ENCODE measurements at places on chromosomes 13 and 19.
A peak's percentile ranks its signal among the peaks of the same experiment; 100 is the strongest.

GRCh38 chr13:67204764-67205163 lies 25.4 kb downstream of the PCDH9 start:
- no peak for DNase-seq

DNA sequence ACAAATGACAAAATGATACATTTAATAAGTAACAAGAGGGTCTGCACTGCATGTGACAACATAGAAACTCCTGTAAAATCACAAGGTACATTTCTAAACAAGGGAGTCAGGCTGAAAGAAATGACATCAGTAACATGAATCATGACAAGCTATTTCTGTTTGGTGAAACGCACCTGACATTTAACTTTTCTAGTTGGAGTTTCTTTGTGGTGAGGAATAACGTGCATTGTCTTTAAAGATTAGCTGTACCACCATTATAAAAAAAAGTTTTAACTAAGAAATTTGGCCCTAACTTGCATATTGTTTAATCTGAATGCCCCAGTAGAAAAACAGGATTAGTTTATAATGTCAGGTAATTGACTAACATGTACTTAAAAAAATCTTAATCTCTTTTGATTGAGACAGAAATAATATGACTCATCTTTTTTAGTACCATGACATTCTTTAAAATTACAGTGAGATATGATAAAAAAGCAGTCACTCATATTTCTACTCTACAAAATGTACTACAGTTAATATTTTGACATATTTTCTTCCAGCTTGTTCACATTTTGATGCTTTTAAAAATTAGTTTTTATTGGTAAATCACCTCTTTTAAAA lies 418.2 kb downstream of the KLF12 start:
- DNase-seq, result no peak

DNA sequence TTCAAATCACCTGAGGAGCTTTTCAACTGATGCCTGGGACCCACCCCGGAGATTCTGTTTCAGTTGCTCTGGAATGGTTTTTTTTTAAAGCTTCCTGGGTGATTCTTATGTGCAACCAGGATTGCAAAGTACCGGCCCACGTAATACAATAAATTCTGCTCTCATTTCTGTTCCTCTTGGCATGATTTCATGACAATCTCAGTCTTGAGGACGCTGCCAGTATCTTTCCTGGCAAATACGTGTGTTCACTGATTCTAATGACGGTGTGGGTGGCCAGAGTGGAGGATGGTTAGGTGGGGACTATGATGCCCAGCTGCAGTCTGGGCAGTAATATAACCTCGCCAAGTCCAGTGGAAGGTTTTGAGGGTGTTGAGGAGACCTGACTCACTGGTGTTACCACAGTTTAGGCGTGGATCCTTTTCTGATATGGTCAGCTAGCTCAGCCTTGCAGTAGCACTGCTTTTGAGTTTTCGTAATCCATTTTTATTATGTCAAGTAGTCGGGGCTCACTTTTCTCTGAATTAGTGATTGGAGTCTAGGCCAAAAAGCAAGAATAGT lies 49.4 kb downstream of the FAM124A start:
- DNase-seq, result no peak

GRCh38 chr13:24613755-24614154 lies 66.5 kb upstream of the ATP12A start:
- DNase-seq, result no peak

GRCh38 chr13:108594153-108594552 lies 35.3 kb upstream of the MYO16 start:
- no peak for DNase-seq

DNA sequence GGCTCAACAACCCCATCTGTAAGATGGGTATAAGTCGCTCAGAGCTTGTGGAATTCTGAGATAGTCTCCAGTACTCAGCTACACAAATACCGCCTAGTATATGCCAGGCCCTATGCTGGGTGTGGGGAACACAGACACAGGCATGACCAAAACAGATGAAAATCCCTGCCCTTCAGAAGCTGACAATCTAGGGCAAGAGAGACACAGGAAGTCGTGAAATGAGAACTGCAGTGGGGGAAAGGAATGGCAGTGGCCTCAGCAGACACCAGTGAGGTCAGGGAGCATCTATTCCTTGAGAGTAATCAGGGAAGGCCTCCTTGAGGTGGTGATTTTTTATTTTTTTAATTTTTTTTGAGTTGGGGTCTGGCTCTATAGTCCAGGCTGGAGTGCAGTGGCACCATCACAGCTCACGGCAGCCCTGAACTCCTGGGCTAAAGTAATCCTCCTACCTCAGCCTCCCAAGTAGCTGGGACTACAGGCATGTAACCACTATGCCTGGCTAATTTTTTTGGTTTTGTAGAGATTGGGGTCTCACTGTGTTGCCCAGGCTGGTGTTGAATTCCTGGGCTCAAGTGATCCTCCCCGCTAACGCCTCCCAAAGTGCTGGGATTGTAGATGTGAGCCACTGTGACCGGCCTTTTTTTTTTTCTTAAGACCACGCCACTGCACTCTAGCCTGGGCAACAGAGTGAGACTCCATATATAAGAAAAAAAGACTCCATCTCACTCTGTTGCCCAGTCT lies 3.2 kb downstream of the TMIGD2 start:
- no peak for DNase-seq

GRCh38 chr19:36489920-36490415 lies 607 bp upstream of the ZNF566 start:
- DNase-seq, result peak; percentile 88

- DNase-seq, result no peak
Measured at GRCh38 chr13:57634839-57635165, 3.3 kb downstream of the PCDH17 start.

DNA sequence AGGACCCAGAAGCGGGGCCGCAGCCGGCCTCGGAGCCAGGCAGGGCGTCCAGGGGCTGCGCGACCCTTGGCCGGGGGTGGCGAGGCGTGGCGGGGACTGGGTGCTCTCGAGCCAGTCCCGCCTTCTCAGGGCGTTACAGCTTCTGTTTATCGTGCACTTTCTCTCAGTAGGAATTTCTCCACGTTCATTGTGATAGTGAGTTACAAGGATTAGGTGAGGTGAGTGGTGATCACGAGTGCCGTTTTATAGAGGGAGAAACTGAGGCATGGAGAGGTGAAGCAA lies 600 bp downstream of the AP1M1 start:
- DNase-seq, result no peak

DNA sequence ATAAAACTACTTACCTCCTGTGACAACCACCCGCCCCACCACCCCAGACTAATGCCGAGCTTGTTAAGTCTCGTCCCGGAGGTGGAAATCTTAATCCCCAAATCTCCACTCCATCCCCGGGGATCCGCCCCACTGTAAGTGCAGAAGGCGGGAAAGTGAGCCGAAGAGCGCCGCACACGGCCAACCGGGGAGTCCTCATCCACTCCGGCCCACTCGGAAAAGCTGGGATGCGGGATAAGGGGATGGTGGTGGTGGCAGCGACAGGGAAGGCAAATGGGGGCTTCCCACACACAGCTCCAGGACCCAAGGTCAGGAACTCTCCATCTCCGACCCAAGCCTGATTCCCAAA lies 621 bp downstream of the FBL start:
- DNase-seq, result peak; percentile 49

GRCh38 chr19:55670280-55671053 lies 4.6 kb upstream of the EPN1 start:
- DNase-seq, result no peak

- no peak for DNase-seq
Measured at GRCh38 chr13:65034266-65034665, 2195.9 kb downstream of the PCDH9 start.

DNA sequence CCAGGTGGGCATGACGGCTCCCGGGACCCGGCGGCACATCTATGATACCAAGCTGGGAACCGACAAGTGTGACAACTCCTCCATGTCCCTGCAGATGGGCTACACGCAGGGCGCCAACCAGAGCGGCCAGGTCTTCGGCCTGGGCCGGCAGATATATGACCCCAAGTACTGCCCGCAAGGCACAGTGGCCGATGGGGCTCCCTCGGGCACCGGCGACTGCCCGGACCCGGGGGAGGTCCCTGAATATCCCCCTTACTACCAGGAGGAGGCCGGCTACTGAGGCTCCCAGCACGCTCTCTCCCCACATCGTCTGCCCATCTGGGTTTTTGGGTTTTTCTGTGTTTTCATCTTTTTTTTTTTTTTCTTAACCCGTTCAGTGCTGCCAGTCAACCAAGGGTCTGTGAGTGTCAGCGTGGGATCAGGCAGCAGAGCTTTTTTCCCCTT lies 2.3 kb upstream of the ABCA7 start:
- no peak for DNase-seq

GRCh38 chr13:46605076-46605824 lies 52.3 kb downstream of the LRCH1 start:
- no peak for DNase-seq

- no peak for DNase-seq
Measured at GRCh38 chr13:78046331-78046730, 127.7 kb upstream of the EDNRB start.

GRCh38 chr13:48783695-48784230 lies 130.0 kb downstream of the CYSLTR2 start:
- DNase-seq, result no peak

GRCh38 chr19:44207126-44207803 lies 5.1 kb upstream of the ZNF227 start:
- DNase-seq, result peak; percentile 92

- DNase-seq, result no peak
Measured at GRCh38 chr13:50179977-50180376, 164.7 kb downstream of the KCNRG start.

DNA sequence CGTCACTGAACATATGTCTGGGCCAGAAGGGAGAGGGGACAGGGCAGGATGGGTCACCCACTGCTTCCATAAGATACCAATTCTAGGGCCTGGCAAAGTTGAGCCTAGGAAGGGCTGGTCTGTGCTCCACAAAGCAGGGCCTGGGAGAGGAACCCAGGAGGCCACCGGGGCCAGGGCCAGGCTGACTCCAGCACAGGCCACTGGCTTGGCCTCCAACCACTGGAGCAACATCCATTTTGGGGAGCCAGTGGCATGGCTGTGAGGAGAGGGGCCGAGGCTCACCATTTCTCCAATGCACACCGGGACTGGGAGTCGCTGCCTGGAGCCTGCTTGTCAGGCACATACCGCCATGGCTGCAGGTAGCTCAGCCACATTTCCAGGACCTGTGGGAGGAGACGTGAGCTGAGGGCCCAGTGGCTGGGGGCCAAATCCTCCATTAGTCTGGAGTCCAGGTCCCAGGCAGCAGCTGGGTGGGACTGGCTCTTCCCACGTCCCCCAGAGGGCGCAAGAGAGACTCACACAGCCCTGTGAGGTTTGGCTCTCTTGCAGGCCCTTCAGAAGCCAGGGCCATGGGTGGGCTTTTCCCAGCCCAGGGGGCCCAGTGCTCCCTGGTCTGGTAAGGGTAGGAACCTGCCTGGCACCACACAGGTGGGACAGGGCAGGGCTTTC lies 27.7 kb downstream of the TUBA3C start:
- DNase-seq, result peak; percentile 33

DNA sequence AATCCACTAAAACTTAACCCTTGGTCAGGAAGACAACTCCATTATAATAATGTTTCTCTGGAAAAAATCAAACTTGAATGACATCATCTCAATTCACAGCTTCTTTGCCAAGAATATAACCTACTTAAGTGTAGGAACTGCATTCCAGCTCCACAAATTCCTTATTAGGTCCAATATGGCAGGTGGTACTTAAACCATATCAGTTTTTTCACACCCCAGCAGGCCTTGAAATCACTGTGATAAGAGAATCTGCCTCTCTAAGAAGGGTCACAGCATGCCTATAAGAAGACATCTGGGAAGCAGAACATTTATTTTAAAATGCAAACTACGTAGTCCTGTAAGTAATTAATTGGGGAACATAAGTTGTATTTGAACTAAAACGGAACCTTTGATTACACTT lies 687.8 kb downstream of the DIAPH3 start:
- DNase-seq, result no peak

DNA sequence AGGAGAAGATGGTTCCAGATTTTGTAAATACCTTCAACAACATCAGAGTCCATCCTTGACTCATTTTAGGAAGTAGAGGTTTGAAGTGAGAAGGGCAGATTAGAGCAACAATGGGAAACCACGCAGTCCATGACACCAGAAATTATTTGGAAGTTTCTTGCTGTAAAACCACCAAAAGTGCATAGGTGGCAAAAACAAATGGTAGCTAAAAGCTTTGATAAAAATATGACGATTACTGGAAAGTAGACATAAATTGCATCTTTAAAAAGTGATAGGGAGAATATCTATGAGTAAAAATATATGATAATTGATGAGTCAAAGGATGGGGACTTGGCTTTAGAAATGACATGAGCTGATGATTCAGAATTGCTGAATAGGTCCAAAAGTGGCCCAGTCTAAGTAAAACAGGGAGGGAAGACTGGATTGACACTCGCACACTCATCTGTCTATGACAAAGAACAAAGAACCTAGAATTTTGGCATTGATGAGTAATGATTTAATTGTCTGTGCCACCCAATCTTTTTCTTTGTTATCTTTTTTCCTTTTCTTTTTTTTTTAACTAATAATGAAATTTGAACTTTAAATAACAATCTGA lies 472.2 kb downstream of the MYO16 start:
- DNase-seq, result no peak

DNA sequence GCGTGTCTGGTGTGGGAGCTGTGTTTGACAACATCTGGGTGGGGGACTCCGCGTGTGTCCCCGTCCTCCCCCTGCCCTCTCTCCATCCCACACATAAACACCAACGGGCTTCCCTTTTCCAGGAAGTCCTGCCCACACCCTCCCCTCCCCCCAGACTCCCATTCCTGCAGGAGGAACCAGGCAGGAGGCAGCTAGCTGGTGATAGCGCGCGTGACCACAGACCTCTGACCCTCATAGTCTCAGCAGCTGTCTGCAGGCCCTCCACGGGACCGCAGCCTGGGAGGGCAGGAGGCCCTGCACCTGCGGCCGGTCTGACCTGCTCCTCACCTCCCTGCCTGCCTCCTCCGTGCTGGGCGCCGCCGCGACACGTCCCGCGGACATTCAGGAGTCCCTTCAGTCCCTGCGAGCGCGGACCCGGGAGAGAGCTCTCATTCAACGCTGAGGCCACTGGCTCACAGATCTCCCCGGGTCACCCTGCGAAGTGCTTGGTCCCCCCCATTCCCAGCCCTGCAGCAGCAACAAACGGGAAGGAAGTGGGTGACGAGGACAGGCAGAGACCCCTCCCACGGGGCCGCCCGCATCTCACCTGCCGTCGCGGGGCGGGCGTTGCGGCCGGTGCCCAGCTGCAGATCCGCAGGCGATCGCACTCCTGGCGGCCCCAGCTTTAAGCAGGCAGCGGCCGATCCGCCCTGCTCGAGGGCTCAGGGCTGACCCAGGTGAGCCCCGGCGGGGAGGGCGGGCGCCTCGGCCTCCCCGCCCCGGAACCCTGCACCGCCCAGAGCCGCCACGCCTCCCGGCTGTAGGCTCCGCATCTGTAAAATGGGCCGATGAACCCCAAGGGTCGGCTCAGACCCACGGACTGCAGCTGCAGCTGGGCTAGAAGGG lies 1.1 kb upstream of the ACP5 start:
- no peak for DNase-seq

DNA sequence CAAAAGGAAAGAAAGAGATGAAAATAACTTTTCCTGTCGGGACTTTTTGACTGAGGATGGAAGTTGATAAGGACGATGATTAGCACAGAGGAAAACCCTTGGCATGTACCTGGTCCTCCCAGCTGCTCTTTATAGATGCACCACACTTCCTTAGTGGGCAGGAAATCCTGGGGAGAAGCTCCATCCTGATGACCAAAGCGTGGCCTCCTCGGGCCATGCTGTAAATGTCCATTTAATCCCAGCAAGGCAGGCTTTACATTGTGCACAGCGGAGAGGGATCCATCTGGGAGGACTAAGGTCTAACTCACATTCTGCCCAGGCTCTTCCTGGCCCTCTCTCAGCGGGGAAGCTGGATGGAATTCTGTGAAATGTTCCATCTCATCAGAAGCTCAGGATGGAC lies 113.5 kb downstream of the COL4A2 start:
- DNase-seq, result no peak
